ENCODE measurements at places on chromosomes 16 and 17.

- DNase-seq = no peak
Observed at GRCh38 chr17:36731811-36732210, 130.4 kb downstream of the MRM1 start.

DNA sequence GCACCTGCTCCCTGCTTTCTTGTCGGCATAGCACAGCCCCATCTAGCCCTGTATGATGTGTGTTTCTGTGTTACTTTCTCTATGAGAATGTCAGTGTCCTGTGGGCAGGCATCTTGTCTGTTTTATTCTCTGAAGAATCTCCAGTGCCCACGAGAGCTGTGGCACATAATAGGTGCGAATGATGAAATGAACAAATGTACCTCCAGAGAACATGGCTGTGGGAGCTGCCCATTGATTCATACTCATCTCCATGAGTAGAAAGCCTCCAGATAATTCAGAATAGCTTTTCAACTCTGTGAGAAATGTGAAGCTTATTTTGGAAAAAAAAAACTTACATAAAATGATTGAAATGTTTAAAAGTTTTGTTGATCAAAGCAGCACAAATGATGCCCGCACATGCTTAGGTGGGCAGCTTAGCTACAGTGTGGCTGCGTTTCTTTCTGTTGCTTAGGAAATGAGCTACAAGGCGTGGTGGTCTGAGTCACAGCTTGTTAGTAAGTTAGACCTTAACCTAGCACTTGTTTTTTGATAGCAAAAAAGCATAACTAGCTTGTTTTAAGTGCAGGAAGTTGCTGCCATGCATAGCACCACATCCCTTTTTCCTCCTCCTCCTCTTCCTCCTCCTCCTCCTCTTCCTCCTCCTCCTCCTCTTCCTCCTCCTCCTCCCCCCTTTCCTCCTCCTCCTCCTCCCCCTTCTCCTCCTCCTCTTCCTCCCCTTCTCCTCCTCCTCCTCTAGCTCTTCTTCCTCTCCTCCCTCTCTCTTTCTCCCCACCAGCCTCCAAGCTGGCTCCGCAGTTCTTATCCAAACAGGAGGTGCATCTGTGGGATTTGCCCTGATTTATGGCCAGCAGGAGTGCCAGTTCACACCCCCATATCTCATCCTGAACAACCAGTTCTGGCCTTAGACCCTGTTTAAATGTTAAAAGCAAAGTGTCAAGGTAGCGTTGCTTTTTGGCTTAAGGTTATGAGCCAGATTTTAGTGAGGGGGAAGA, 221.5 kb downstream of the IRF8 start:
- no peak for DNase-seq

DNA sequence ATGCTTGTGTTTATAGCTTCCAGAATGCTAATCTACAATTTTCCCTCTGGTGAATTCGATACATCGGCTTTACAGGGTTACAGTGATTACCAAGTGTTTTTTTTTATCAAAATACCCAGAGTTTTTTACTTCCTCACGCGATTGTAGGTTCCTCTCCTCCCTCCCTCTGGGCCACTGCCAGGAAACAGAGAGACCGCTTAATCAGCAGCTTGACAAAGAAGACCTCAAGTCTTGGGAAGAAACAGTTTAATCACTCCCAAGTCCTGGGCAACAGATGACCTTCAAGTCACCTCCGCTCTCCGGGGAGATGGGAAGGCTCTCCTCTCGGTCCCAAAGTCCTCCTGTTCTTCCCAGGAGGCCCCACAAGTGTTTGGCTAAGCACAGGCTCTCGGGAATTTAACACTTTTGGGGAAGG, 23.5 kb downstream of the SMTNL2 start:
- DNase-seq = no peak

GRCh38 chr17:80992077-80992947, 671 bp downstream of the CHMP6 start:
- DNase-seq = no peak

DNA sequence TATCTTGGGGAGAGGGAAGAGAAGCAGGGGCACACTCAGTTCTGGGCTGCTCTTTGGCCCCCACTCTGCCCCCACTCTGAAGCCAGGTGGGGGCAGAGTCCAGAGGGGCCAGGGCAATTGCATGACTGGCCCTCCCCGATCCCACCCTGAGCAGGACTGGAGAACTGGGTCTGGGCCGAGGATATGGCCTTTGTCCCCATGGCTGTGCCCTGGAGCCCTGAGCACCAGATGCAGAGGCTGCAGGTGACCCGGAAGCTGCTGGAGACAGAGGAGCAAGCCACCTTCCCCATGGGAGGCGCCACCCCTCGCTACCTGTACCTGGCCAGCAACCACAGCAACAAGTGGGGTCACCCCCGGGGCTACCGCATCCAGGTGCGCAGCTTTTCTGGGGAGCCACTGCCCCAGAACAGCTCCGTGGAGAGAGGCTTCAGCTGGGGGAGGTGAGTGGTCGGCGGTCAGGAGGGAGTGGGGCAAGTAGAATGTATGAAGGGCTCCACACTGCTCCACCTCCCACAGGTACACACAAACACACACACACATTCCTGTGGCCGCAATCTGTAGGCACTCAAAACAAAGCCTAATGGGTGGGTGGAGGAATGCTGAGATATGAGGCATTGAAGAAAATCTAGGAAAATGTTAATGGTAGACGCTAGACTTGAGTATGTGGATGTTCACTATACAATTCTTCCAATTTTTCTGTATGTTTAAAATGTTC, 21.4 kb downstream of the AOC3 start:
- no peak for DNase-seq

GRCh38 chr16:17251496-17251895, 219.3 kb downstream of the XYLT1 start:
- DNase-seq = no peak

DNA sequence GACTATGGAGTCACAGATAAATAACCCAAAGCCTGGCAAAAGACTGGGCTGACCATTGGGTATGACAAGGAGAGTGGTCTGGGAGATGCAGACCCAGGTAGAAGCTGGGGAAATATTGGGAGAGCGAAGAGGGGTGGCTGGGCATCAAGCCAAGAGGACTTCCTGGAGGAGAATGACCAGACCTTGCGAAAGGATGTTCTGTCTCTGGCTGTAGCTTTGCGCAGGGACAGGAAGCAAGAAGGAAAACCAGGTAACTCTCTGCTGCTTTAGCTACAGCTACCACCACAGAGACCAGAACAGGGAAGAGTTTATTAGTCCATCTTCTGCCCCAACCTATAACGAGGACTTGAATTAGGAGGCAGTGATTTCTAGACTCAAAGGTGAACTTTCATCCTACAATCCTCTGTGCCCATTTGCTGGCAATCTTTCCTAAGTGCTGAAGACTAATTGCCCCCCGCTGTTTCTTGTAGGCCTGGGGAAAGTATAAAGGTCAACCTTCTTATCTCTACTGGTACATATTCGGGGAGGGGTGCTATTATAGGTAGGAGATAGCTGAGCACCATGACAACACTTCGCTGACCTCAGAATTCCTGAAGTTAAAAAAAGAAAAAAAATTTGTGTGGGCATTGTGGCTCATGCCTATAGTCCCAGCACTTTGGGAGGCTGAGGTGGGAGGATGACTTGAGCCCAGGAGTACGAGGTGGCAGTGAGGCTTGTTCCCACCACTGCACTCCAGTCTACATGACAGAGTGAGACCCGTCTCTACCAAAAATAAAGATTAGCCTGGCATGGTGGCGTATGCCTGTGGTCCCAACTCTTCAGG, 19.1 kb upstream of the KIFC3 start:
- no peak for DNase-seq

DNA sequence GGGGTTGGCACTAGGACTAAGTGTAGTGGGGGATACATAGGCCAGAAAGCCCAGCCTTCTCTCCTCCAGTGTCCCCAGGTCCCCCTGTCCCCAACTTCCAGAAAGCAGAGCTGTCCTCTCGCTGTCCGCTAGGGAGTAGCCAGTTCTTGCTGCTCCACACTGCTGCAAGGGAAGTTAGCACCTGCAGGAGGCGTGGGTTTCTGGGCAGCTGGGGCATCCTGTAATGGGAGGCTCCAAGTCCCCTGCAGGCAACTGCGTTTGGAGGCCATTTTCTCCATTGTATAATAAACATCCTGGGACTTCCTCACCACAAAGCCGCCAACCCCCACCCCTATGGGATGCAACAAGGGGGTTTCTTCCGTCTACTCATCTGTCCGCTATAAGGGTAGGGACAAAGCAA, 1.7 kb downstream of the RPRML start:
- DNase-seq = no peak

- no peak for DNase-seq
Observed at GRCh38 chr17:81417049-81417878, 22.0 kb downstream of the BAHCC1 start.

- peak; percentile 88 for DNase-seq
Observed at GRCh38 chr17:29613352-29613837, 9.3 kb downstream of the CORO6 start.

- no peak for DNase-seq
Observed at GRCh38 chr17:2852221-2852620, 56.0 kb downstream of the RAP1GAP2 start.

- no peak for DNase-seq
Observed at GRCh38 chr16:78748220-78748929, 648.9 kb downstream of the WWOX start.

Data from GM12865 (cell line).